Natural killer cell treated with Interleukin-12 subunit alpha and Interleukin-12 subunit beta and Interleukin-15 and Interleukin-18, amount 100 ng/mL, for 72 hours (primary cell): ENCODE measurements at places on chromosomes 5 and 9. TPM values are rescaled to one million over a fixed set of nuclear protein-coding genes. Genes with fewer than 3 reads are reported as not detected.
A peak's percentile ranks its signal among the peaks of the same experiment; 100 is the strongest.

GRCh38 chr5:73201547-73202513 lies 28.8 kb downstream of the TMEM174 start:
- H3K27ac ChIP-seq = no peak overlapping the region
- H3K4me1 ChIP-seq = peaks cover 5% of the 10 kb centered on the region
- no peaks in the 10 kb centered on the region for H3K36me3 ChIP-seq
- peaks cover 33% of the 10 kb centered on the region for H3K27me3 ChIP-seq
- peak; percentile 84 for DNase-seq

- no peak overlapping the region for H3K4me3 ChIP-seq
- peaks cover 19% of the 10 kb centered on the region for H3K27me3 ChIP-seq
- H3K36me3 ChIP-seq = no peaks in the 10 kb centered on the region
- no peak for DNase-seq
- no peaks in the 10 kb centered on the region for H3K4me1 ChIP-seq
These were observed 329.0 kb downstream of the PARP8 start for GRCh38 chr5:50995285-50995942.

Gene NMRK1
- 27.2 TPM for total RNA-seq

DNA sequence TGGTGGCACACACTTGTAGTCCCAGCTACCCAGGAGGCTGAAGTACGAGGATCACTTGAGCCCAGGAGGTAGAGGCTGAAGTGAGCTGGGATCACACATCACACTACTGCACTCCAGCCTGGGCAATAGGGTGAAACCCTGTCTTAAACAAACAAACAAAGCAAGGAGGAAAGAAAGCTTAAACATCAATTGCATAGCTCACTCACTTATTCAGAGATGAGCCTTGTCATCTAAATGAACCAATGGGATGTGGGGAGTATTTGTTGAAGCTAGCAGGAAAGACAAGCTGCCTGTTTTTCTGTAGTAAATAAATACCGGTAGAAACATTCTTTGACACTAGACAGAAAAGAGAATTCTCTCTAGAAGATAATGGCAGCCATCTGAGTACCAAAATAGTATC lies 161.0 kb upstream of the SLC12A2 start:
- H3K4me1 ChIP-seq = no peaks in the 10 kb centered on the region
- no peak for DNase-seq
- peaks cover 9% of the 10 kb centered on the region for H3K27me3 ChIP-seq
- H3K4me3 ChIP-seq = no peak overlapping the region

Gene LCN15
- not detected for total RNA-seq
